ENCODE measurements at places on chromosomes 12 and 14.
A peak's percentile ranks its signal among the peaks of the same experiment; 100 is the strongest.

GRCh38 chr12:126889501-126889900 lies 1377.5 kb upstream of the TMEM132C start:
- DNase-seq = no peak

- peak; percentile 66 for DNase-seq
These were observed 89.0 kb downstream of the POLR3B start for GRCh38 chr12:106446419-106447092.

DNA sequence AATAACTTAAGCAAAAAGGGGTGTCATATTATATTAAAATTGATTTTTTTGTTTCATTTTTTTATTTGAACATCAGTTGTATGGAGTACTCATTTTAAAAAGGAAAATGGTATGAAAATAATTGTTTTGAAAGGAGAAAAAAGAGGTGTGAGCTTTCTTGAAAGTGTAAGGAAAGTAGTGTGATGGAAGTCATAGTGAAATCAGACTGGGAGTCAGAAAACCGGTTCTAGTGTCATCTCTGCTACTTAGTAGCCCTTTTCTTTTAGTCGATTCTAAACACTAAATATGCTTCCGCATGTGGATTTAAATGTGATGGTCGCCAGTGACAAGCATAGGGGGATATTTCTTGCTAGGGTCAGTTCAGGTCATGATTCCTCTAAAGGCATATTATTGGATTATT lies 1.8 kb upstream of the DYRK2 start:
- no peak for DNase-seq

GRCh38 chr12:52455821-52456220 lies 3.9 kb upstream of the KRT6B start:
- DNase-seq = no peak

DNA sequence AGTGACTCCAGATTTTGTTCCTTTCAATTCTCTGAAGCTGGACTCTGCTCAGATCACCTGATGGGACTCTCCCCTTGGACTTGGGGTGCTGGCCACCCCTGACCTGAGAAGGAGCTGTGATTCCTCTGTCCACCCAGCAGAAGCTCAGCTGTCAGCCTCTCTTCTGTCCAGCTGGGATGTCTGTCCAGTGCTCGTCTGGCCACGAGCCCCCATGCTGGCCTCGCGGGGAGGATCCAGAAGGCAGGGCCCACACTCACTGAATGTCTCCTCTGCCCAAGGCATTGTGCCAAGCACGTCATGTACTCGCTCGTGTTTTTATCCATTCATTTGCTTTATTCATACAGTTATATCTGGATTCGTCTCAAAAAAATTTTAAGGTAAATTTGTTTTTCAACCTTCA lies 14.2 kb upstream of the SLC24A4 start:
- no peak for DNase-seq

GRCh38 chr12:102833687-102834441 lies 83.2 kb downstream of the PAH start:
- no peak for DNase-seq

DNA sequence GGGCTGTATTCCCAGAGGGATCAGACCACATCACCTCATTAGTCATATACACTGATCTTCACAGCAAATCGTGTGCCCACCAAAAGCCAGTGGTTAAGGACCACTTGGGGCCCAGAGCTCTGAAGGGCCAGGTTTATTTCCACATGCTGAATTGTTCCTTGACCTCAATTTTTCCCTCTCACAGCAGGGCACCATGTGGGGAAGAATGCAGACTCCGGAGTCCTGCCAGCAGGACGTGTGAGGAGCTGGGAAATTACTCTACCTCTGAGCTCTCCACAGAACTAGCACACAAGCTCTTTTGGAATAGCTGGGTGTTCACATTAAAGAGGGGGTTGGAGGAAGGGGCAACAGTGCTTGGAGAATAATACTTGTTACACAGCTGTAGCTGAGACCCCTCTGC lies 57.6 kb upstream of the SEL1L start:
- DNase-seq = no peak

DNA sequence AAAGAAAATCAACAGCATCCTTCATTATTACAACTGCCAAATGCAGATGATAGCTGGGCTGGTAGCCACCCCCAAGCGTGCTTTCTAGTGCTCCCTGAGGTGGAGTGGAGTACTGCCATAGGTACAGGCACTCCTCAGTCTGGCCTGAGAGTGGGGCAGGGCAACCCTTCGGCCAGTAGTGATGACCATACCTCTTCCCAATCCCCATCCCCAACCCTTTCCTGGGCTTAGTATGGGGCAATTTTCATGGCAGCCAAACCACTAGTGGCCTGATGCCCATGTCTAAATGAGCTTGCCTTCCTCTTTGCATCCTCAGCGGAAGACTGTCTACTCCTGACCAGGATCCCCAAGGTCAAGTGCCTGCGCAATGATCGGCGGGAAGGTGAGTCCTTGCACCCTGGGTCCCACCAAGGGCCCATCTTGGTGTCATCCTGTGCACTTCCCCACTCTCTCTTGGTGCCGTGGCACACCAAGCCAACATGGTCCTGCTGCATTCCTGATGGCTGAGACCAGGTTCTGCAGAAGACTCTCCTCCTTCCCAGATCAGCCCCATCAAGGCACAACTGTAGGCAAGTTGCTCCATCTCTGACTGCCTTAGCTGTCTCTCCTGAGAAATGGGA lies 65.8 kb downstream of the GALNT16 start:
- no peak for DNase-seq

DNA sequence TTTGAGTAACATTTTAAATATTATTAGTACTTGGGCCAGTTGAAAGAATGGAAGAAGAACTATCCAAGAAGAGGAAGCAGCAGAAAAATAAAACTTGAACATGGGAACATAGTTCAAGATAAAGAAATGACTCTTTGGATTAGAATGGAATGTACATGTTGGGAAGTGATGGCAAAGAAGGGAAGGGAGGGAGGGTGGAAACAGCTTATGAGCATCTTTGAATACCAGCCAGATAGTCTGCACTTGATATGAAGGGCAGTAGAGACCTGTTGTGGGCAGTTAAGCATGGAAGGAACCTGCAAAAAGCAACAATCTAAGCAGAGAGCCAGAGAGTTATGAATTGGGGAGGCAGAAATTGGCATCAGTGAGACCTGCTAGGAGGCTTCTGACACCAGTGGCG lies 10.0 kb upstream of the IL22 start:
- DNase-seq = no peak

DNA sequence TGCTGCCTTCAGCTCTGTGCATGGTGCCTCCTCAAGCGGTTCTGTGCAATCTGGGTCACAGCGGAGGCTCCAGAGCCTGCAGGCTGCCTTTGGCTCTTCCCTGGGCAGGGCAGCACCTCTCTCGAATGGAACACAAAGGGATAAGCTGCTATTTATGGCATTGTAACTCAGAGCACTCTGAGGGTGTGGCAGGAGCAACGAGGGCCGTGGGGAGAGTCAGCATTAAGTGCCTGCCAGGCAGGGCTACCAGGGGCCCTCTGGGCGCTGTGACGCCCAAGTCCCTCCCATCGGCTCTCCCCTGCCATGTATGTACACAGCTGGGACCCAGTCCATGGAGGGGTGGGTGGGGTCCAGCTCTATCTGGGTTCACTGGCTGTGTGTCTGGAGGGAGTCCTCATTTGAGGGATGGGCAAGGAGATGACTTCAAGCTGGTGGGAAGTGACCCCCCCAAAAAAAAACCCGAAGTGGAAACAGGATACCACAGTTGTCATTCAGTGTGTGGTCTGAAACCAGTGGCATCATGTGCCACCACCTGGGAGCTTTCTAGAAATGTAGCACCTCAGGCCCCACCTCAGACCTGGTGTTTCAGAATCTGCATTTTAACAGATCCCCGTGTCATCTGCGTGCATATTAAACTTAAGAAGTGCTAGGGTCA lies 44.0 kb upstream of the OAS1 start:
- no peak for DNase-seq

GRCh38 chr12:29843036-29843435 lies 59.3 kb upstream of the TMTC1 start:
- DNase-seq = no peak

GRCh38 chr12:31362115-31362758 lies 36.3 kb upstream of the SINHCAF start:
- peak; percentile 71 for DNase-seq

Measured in NCI-H1417 treated with DMSO at 0.1 percent for 48 hours (cell line).